ENCODE measurements at places on chromosomes 1 and 21.
A peak's percentile ranks its signal among the peaks of the same experiment; 100 is the strongest.

DNA sequence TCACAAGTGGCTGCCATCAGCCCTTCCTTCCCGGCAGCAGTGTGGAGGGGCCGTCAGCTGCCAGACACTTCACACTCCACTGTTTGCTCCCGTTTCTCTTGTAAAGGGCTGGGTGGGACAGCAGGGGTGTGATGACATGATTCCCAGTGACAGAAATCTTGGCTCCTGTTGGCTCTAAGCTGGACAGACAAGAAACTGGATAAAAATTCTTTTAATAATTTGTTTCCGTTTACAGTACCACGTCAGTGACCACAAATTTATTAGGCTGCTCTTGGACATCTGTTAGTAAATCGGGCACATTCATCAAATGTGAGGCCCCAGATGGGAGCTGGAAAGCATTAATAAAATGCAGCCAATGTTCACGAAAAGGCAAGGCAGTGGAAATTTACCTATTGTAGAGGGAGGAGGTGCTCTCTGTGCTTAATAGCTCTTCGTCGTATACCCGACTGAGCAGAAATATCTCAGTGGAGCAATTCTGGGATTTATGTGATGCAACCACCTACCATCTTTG lies 353.7 kb upstream of the GREM2 start:
- DNase-seq: no peak

- DNase-seq: no peak
Measured at GRCh38 chr1:28718586-28719331, 18.0 kb upstream of the YTHDF2 start.

- peak; percentile 51 for DNase-seq
Measured at GRCh38 chr1:180515857-180516388, 13.5 kb upstream of the ACBD6 start.

- DNase-seq: no peak
Measured at GRCh38 chr1:11788549-11789053, 17.2 kb downstream of the MTHFR start.

GRCh38 chr1:26540351-26540750 lies 10.8 kb downstream of the RPS6KA1 start:
- DNase-seq: no peak

DNA sequence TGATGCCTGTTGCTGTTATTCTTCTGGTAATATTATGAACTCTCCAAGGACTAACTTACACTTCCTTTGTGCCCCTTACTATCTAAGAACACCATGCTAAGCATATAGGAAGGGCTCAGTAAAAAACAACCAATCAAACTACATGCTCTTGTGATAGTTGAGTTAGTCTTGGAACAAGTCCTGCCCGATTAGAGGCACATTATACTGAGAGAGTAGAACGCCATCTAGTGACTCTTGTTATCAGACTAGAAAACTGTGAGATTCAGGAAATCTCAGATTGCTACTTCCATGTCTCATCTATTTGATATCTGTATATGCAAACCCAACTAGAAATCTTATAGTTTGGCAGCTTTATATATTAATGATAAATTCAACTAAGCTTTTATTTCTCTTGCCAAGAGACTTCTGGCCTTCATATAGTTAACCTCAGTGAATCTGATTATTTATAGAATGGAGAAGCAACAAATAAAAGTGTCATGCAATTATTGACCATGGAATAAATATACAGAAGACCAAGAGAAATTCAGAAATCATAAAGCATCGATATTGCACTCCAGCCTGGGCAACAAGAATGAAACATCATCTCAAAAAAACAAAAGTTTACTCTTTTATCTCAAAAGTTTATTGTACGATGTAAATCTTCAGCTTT lies 7.8 kb upstream of the SRRM1 start:
- DNase-seq: no peak
